ENCODE measurements at places on chromosomes 7 and 10. TPM values are rescaled to one million over a fixed set of nuclear protein-coding genes. Genes with fewer than 3 reads are reported as not detected.

The MMD2 gene
- total RNA-seq, result 5.7 TPM

The GSTO2 gene
- 4.3 TPM for total RNA-seq

The RBM20 gene
- 2.7 TPM for total RNA-seq

The TRDMT1 gene
- total RNA-seq, result 47.8 TPM

The AQP1 gene
- total RNA-seq, result 75.8 TPM

The TUBAL3 gene
- 0.49 TPM for total RNA-seq

The ZSWIM8 gene
- total RNA-seq, result 97.1 TPM

The CHAT gene
- 1.8 TPM for total RNA-seq

The MAT1A gene
- total RNA-seq, result 0.38 TPM

The EPO gene
- total RNA-seq, result not detected

The PNLIP gene
- not detected for total RNA-seq

The INTS1 gene
- 52.5 TPM for total RNA-seq

The SEMA3A gene
- 134 TPM for total RNA-seq

The VOPP1 gene
- 98.1 TPM for total RNA-seq

The COBL gene
- 22.3 TPM for total RNA-seq

The MYO1G gene
- total RNA-seq, result 1.0 TPM

The CADPS2 gene
- 29.2 TPM for total RNA-seq

The BLNK gene
- 3.8 TPM for total RNA-seq

The PLEKHS1 gene
- 0.77 TPM for total RNA-seq

The LDB3 gene
- total RNA-seq, result 24.9 TPM

The ABCA13 gene
- total RNA-seq, result 1.8 TPM

The TMEM248 gene
- 77.2 TPM for total RNA-seq

The GDF2 gene
- total RNA-seq, result not detected

The ASAH2 gene
- 1.5 TPM for total RNA-seq

The RELN gene
- total RNA-seq, result 144 TPM

The LFNG gene
- total RNA-seq, result 42.2 TPM
